GM12878 (cell line): ENCODE measurements at places on chromosomes 6 and 20. TPM values are rescaled to one million over a fixed set of nuclear protein-coding genes. Genes with fewer than 3 reads are reported as not detected.

The MACROD2 gene
- 1.9 and 2.2 TPM in 2 replicates for polyA plus RNA-seq

The DAAM2 gene
- polyA plus RNA-seq = not detected in 2 replicates

The RNF146 gene
- polyA plus RNA-seq = 17.7 and 17.8 TPM in 2 replicates

The BPIFB1 gene
- not detected in 2 replicates for polyA plus RNA-seq

The DBNDD2 gene
- 0.22 TPM in 1 of 2 replicates, not detected in the other for polyA plus RNA-seq

The ERVFRD-1 gene
- 0.07 and 0.11 TPM in 2 replicates for polyA plus RNA-seq

The FYN gene
- polyA plus RNA-seq = 46.9 and 54.0 TPM in 2 replicates

The PI3 gene
- polyA plus RNA-seq = not detected in 2 replicates

The ULBP3 gene
- not detected in 2 replicates for polyA plus RNA-seq

The TNFRSF6B gene
- polyA plus RNA-seq = 0.67 TPM in 1 of 2 replicates, not detected in the other

The TUBB2B gene
- polyA plus RNA-seq = 8.0 and 11.6 TPM in 2 replicates

The ZBTB9 gene
- 12.1 and 13.3 TPM in 2 replicates for polyA plus RNA-seq

The RNF39 gene
- 0.11 TPM in 1 of 2 replicates, not detected in the other for polyA plus RNA-seq

The ADGRF5 gene
- polyA plus RNA-seq = not detected in 2 replicates

The LY6G6F gene
- not detected in 2 replicates for polyA plus RNA-seq

The PTCHD4 gene
- polyA plus RNA-seq = 0.08 and 0.17 TPM in 2 replicates
